GM06990 (cell line): ENCODE measurements at places on chromosomes 7 and 10.

GRCh38 chr7:137669706-137670105 lies 177.1 kb downstream of the DGKI start:
- no peak for DNase-seq

DNA sequence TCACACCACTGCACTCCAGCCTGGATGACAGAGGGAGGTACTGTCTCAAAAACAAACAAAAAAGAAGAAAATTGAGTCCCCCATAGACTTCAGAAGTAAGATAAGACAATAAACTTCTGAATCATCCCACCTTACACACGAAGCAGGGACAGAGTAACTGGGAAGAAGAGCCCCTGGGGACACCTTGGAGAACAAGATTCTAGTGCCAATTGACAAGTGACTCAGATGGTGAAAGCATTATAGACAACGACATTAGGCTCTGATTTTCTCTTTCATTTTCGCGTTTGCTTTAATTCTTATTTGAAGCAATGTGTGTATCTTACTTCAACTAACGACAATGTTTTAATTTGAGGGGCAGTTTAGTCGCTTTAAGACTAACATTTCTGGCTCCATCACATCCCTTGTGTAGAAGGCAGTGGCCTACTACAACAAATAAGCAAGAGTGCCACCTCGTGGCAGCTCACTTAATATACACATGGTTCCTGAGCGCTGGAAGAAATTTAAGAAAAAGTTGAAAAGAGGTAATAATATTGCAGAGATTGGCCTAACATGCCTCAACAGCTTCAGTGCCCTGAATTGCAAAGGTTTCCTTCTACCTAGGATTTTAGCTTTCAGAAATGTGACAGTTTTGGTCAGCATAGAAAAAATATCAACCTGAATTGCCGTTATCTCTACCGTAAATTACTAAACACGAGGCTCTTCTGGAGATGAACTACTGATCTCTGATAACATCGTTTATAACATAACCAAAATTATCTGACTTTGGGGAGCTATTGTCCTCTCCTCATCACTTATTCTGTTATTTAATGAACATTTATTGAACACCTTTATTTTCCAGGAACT lies 36.7 kb downstream of the ASNS start:
- DNase-seq, result no peak

DNA sequence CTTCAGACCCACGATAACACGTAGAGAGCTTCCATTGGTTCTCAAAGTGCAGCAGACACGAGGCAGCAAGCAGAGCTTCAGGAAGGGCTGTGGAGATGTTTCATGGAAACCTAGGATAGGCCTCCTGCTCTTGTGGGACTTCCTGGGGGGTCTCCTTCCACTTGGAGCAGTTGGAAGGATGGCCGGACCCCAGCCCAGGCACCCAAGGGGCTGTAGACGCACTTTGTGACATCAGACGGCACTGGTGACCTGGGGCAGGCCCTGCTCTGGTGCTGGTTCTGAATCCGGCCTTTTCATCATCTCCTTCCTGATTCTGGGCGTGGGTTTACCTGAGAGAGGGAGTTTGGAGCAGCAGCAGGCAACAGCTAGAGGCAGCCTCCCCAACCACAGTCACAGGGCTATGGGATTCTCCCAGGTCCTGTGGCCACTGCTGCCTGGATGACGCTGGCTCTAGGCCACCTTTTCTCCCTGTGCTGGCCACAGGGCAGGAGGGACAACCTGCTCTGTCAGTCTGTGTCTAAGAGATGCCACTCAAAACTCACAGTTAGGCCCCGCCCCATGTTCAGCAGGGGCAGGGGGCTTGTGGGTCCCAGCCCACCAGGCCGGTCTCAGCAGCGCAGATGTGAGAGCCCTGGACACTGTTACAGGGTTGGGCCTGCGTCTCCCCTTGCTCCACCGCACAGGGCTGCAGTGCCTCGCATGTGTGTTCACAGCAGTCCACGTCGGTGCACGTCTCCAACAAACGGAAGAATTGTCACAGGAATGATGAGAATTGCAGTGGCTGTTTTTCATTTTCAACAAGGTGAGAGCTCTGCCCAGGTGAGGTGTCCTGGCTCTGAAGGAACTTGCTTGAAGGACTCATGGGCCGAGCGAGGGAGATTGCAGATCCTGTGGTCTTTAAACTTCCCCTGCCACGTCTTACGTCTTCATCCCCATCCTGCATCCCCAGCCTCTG lies 569.3 kb downstream of the TCERG1L start:
- no peak for DNase-seq

- no peak for DNase-seq
These were observed 27.4 kb upstream of the GOT1 start for GRCh38 chr10:99457813-99458212.

DNA sequence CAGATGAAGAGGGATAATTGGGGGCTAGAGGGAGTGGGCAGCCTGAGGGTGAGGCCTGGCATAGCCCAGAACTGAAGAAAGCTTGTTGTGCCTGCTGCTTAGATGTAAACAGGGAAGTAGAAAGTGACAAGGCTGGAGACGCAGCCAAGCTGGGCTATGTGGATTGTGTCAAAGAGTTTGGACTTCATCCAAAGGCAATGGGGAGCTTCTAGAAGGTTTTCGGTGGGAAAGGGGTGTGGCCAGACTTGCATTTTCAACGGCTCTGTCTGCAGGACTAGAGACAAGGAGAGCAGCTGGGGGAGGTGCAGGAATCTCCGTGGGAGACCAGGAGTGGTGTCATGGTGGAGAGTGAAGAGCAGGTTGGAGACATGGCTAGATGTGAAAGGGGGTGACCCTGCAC lies 48.8 kb downstream of the GOLGA7B start:
- DNase-seq, result no peak

GRCh38 chr7:83204715-83205114 lies 42.0 kb upstream of the PCLO start:
- no peak for DNase-seq

DNA sequence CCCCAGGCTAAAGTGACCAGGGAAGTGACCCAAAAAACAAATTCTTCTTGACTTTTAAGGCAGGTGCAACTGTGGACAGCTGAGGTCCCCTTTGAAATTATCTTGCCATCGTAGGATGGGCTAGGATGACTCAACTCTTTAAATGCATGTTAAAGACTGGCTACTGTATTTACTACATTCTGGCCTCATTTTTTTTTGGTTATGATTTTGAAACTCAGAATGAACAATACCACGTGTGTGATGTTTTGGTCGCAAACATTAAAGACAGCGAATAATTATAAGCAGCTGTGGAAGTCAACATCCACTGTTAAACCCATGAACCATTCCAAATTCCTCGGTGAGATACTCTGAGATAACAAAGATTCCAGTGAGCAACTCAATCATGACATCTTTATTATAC lies 1.2 kb upstream of the SLC13A4 start:
- DNase-seq, result no peak

- DNase-seq, result no peak
These were observed 253.2 kb downstream of the BMPER start for GRCh38 chr7:34158368-34159153.

DNA sequence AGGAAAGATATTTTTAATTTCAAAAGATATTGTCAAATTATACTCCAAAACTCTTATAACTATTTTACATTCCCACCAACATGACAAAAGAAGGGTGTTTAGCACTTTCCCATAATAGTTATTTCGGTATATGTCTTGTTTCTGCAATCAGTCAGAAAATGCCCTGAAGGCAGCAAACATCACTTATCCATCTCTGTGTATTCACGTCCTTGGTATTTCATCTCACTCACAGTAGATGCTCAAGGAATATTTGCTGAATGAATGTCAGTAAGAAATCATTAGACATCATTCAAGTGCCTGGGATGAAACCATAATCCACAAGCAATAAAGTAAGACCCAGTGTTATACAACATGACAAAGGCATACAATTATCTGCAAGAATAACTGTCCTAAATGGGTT lies 112.7 kb downstream of the GFRA1 start:
- DNase-seq, result no peak

- peak; percentile 32 for DNase-seq
These were observed 129.2 kb downstream of the SORBS1 start for GRCh38 chr10:95431900-95432342.

DNA sequence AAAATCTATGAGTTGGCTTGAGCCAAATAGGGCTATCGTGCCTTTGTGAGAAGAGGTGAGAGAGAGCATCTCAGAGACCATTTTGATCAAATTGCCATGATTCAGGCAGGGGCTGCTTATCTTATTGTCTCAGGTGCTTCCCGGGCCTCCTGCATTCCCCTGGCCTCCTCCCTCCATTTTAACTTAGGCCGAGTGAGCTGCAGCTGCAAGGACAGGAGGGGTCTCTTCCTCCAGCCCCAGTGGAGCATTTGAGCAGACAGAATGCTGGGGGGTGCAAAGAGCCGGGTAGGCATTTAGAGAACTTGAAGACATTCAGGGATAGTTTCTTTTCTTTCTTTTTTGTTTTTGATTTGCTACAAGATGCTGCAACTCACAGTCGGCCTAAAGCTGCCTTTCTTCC lies 59.0 kb downstream of the BUB3 start:
- DNase-seq, result no peak

GRCh38 chr10:13894412-13895093 lies 307.8 kb downstream of the PRPF18 start:
- no peak for DNase-seq

- no peak for DNase-seq
These were observed 85.5 kb downstream of the WDR37 start for GRCh38 chr10:1141701-1142100.

DNA sequence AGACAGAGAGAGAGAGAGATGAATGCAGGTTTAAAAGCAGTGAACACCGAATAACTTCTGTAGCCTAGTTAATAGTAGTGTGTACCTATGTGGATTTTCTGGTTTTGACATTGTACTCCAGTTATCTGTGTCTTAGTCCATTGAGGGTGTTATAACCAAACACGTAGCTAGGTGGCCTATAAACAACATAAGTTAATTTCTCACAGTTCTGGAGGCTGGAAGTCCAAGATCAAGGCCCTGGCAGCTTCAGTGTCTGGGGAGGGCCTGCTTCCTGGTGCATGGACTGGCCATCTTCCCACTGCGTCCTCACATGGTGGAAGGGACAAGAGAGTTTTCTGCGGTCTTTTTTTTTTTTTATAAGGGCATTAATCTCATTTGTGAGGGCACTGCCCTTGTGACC lies 23.5 kb downstream of the AOC1 start:
- DNase-seq, result no peak

DNA sequence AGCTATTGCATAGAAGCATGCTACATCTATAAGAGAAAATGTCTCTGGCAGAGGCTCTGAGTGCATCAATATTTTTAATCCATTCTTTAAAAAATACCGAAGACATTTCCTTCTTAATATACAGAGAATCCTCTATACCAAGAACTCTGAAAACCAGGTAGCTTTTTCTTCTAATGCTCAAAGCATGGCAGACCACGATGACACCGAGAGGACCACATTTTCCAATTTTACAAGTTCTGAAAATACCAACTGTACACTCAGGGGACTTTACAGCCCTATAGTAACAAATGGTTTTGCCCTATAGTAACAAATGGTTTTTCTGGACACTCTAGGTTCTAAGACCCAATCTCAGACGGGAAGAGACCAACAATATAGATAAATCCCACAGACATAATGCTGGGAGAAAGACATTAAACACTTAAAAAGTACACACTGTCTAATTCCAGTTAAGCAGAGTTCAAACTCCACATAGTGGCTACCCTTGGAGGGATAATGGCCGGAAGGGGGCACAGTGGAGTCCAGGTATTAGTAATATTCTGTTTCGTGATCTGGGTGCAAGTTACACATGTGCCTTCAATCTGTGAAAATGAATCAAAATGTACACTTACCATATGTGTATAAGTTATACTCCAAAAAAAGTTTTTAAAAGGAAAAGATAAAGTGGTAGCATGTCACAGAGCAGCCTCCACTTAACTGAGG lies 26.2 kb downstream of the CCDC6 start:
- DNase-seq, result no peak

- no peak for DNase-seq
These were observed 1.3 kb downstream of the MKI67 start for GRCh38 chr10:128124813-128125403.

DNA sequence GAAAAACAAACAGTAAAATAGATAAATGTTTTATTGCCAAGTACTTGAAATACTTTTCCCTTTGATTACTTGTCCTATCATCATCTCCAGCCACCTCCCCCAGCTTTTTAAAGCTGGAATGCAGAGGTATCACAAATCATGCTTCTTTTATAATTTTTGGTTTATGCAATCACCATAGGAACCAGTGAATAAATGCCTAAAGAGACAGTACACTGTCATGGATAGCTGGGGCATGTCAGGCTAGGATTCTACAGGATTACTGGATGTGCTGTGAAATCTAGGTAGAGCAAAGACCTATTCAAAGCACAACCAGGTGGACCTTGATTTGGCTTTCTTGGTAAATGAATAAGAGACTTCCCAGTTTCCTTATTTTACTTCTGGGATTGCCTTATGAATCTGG lies 158.6 kb downstream of the ELAPOR2 start:
- DNase-seq, result no peak

DNA sequence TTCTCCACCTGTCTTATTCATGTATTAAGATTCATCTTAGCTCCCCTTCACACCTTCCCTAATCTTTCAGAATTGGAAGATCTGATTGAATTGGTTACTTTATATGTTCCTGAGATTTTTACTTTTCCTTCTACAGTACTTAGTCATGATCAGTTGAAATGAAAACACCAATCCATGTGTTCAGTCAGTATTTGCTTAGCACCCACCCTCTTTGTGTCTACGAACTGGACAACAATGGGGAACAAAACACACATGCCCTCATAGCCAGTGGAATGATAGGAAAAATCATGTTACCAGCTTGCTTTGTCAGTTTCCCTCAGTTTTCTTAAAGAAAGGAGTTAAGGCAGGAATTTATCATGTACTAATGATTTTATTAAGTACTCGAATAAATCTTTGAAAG lies 2.0 kb downstream of the MASTL start:
- no peak for DNase-seq

- DNase-seq, result peak; percentile 60
These were observed 12.3 kb downstream of the CFAP46 start for GRCh38 chr10:132929953-132930548.

DNA sequence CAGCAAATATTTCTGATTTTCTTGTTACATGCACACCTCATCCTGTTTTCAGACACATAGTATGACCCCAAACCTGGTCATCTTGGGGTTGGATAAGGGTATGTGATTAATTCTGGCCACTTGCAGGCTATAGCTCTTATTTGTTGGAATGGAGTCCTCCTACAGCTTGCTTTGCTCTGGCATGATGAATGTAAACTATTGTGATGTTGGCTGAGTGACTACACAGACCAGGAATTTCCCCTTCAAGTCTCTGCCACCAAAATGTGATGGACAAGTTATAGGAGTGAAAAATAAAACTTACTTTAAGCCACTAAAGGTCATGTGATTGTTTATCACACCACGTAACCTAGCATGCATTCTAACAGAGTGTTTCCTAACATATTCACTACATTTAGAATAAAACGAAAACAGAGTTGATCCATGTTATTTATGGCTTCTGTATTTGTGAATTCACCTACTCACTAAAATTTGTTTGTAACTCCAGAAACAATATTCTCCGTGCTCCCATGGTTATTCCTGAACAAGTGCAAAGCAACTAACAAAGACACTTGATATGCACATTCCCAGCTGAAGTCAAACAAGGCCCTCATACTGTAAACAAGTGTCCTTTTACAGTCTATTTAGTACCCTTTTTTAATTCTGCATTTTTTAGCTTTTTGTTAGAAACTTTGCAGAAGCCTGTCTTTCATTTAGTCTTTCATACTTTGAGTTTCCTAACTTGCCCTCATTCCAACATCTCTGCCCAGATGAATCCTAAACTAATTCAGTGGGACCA lies 599.2 kb upstream of the PCDH15 start:
- no peak for DNase-seq
